ENCODE measurements at places on chromosomes 12 and 14.

DNA sequence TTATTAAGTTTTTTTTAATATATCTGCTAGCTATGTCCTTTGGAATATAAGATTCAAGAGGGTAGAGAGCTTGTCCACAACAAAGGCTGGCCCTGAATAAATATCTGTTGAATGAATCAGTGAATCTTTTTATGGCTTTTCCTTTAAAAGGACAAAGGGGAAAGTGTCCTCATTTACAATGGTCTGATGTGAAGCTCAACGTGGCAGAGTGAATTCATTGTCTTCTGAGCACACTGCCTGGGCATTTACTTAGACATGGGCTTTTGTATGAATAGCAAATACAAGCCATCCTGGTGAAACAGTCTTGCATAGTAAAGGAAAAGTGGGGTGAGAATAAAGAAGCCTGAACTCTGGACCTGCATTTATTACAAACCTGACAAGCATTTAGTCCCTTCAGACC lies 201.2 kb downstream of the NELL2 start:
- no peak for DNase-seq

DNA sequence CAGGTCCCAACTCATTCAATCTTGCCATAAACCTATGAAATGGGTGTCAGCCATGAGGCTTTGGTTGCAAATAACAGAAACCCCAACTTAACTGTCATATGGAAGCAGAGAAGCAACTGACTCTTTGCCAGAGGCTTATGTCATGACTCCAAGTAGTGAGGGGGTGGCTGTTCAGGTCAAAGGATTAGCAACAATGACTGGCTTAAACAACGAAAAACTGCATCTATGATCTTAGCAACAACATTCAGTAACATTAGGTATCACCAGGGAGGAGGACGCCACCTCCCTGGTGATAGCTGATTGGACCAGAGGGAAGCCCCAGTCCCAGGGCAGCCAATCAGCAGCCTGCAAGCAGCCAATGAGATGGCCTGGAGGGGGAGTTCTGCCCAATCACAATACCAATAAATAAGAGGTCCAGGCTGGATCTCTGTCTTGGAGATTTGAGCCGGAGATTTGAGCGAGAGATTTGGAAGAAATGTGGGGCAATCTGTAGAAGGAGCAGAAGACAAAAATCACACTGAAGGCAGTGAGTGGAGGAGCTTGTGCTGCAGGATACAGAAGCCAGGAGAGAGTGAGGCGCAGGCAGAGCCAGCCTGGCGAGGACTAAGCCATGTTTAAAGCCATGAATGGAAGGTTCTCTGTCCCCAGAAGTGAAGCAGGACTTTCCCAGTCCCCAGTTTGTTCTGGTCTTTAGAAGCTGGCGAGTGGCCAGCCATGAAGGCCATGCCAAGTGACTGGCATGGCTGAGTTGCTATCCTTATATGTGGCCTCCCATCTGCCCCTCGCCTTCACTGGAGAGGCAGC lies 93.3 kb downstream of the CALM1 start:
- no peak for DNase-seq

- no peak for DNase-seq
Observed at GRCh38 chr14:71165121-71166031, 258.1 kb downstream of the PCNX1 start.

GRCh38 chr12:25940886-25941285 lies 17.6 kb upstream of the RASSF8 start:
- DNase-seq: no peak

DNA sequence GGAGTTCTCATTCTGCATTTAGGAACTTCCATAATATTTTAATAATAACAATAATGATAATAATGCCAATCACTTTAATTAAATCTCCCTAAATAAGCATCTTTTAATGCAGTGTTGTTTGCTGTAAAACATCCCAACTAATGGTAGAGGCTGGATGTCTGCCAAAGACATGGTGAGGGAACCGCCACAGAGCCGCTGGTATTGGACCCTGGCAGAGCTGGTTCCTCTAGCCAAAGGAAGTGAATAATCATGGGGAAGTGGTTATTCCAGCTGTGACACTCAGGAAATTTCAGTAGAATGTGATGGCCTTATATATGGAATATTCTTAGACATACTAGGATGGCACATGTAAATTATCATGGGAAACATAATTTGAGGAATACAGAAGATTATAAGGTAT lies 483.3 kb downstream of the ZFP36L1 start:
- DNase-seq: no peak

DNA sequence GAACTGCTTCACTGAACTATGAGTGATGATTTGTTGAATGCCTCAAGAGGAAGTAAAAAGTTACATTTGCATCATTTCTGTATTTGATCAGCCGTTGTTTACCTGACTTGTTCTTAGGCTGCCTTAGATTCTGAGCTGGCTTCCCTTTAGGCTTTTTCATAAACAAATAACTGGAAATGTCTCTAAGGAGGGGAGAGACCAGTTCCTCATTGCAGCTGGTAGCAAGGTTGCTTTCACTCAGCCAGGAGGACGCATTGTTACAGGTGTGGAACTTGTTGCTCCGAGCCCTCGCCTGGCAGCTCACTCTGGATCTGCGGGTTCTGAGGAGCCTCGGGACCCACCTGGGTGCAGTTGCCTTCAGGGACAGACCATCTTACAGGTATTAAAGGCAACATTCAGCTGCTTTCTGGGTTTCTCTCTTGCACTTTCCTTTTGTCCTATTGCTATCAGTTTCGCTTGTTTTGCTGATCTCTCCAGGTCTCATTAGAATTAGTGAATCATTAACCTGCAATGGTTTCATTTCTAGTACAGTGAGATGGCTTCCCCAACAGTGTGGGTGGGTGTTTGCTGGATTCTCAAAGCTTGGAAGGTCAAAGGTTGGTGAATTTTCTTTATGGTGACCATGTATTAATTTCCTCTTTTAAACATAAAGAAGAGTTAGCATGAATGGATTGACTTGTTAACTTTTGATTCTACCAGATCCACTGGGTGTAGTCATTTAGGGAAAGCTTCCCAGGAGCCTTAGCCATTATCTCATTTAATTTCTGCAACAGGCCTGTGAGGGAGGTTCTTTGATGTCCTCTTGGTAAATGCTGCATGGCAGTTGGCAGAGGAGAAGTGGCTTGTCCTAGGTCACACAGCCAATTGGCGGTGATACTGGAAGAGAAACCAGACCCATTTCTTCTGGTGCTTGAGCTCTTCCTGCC lies at the start of gene PLEKHG7:
Gene PLEKHG7 (plus strand): TSS at position 236 of the 926 bp plus-strand sequence. CDS start 3,643 bp downstream, outside the sequence.
- DNase-seq: no peak

DNA sequence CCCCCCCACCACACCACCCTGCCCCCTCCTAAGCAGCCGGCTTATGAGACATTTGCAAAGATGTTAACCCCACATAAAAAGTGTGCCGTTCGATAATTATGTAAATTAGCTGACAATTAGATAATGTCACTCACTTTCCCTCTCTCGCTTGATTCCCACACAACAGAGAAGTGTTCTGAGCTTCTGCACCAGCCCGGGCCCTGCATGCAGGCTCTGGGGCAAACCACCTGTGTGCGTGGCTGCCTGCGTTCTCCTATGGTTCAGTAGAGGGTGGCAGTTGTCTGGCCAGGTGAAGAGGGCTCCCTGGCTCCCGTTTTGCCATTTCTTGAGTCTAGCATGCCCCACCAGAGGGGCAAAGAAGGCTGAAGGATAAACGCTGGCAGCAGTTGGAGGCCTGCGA lies 68.0 kb downstream of the NRXN3 start:
- no peak for DNase-seq

- no peak for DNase-seq
Observed at GRCh38 chr12:90075685-90076084, 367.0 kb upstream of the ATP2B1 start.

- no peak for DNase-seq
Observed at GRCh38 chr14:54202288-54202687, 194.5 kb upstream of the CDKN3 start.

DNA sequence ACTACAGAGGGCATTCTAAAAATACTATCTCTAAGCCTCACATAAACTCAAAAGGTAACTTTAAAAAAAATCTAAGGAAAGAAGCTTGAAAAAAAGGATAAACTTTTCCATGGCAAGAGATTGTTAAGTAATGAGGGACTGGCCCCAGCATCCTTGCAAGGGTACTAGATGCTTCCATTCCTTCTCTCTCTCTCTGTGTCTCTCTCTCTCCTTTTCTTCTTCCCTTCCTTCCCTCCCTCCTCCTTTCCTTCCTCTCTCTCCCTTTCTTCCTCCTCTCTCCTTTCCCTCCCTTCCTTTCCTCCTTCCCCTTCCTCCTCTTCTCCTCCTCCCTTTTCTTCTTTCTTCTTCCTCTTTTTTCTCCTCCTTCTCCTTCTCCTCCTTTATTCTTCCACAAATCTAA lies 23.8 kb downstream of the CNTN1 start:
- no peak for DNase-seq

- no peak for DNase-seq
Observed at GRCh38 chr12:8662593-8662992, at the start of gene MFAP5. Gene MFAP5, minus strand, starts transcription at chr12:8662826. Its CDS starts 722 bp downstream, at chr12:8662104.

DNA sequence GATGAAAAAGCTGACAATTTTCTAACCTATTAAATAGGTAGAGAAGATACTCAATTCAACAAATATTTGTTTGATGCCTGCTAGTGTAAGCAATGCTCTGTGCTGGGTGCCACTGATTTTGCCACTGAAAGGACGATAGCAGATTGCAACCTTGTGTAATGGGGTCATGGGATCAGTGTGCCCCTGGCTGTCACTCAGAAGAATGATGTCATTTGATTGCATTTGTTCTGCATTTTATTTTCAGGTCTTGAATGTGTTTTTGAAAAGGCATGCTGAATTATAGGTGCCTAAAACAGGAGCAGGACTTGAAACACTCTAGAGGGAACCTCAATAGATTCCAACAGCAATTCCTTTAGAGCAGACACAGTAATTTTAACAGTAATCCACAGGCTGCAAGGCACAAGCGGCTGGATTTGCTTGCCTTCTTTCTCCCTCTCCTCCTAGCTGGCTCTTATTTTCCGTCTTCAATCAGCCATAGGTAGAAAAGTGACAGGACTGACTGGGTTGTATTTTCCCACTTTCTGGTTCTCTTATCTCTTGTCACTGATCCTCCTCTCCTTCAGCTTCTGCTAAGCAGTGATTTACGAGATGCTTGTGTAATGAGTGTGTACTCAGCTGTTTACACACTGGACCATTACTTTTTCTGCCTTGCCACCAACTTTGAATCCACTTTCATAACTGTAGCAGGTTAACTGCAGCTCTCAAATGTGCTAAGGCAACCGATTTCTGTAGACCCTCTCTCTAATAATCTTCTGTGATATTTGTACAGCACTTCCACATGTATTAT lies 4.1 kb downstream of the PLXNC1 start:
- no peak for DNase-seq

DNA sequence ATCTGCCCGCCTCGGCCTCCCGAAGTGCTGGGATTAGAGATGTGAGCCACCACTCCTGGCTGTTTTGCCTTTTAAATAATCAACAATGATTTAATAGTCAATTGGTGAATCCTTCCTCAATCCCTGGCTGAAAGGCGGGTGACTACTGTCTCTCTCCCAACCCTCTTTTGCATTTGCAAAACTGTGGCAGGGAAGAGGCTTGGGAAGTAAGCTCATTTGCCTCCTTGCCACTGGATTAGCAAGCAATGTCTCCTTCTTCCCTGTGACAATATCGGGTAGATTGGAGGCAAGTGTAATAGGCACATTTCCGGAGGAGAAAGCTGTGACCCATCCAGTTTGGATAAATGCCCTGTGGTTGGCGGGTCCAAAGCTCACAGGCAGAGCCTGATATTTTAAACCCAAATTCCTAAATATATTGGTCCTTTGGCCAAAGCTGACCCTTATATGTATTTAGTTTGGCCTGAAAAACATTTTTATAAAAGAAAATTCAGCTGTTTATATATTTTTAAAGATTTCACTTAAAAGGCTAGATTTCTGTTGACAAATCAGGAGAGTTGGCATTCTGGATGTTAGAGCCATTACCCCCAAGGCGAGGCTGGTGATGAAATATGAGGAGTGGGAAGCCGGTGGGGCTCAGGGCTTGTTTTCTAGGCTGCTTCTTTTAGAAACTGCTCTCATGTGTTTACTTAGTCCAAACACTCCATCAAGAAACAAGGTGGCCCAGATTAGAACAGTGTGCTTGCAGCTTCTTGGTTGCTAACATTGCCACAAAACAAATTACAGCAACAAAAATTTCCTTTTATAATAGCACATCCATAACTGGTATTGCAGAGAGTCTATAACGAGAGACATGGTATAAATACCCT lies 646.9 kb upstream of the TMEM132C start:
- no peak for DNase-seq

GRCh38 chr12:4268329-4269181 lies 5.0 kb upstream of the CCND2 start:
- peak; percentile 21 for DNase-seq

- no peak for DNase-seq
Observed at GRCh38 chr14:58765418-58765831, 127.7 kb downstream of the DACT1 start.

DNA sequence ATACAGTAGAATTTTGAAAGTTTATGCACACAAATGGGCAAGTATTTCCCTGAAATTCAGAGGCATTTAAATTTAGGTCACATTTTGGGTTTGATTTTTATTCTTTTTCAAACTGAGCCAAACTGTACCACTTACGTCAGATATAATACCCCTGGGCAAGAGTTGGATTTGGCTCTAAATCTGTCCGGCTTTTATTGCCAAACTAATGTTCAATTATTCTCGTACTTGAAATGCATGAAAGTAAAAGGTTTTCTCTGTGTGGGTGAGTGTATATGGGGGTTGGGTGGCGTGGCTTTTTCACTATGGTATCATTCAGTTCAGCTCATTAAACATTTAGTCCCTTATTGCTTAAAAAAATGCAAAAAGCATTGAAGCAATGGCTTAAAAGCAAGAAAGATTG lies 55.9 kb downstream of the SLCO1C1 start:
- no peak for DNase-seq

DNA sequence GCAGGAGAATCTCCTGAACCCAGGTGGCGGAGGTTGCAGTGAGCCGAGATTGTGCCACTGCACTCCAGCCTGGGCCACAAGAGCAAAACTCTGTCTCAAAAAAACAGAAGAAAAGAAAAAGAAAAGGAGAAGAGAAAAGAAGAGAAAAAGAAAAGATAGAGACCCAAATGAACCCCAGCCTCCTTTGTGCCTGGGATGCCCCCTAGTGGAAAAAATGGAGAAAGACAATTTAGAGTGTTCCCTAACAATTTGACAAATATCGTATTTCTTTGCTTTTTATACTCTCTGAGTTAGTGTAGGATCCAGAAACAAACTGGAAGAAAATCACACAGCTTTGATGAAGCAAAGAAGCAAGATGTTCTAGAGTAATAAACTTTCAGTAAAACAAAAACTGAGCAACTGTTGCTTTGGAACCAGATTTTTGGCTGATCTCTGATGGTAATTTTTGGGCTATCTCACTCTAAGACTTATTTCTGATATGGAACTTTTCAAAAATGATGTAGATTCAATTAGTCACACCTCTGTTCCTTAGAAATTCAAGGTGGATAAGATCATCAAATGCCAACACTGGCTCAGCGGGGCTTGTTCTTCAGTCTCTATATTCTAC lies 18.6 kb upstream of the PRKAB1 start:
- no peak for DNase-seq

- no peak for DNase-seq
Observed at GRCh38 chr12:76029982-76030340, 1.6 kb downstream of the PHLDA1 start.

GRCh38 chr14:65906344-65906743 lies 493.8 kb downstream of the FUT8 start:
- no peak for DNase-seq

GRCh38 chr14:94797887-94798286 lies 28.0 kb upstream of the GSC start:
- DNase-seq: no peak

- DNase-seq: no peak
Observed at GRCh38 chr12:14611640-14612203, 44.0 kb upstream of the PLBD1 start.

- DNase-seq: no peak
Observed at GRCh38 chr12:16504200-16504599, 101.8 kb downstream of the LMO3 start.

- no peak for DNase-seq
Observed at GRCh38 chr12:133046698-133047097, 9.4 kb downstream of the ZNF84 start.
